ENCODE measurements at places on chromosomes 13 and 19.
A peak's percentile ranks its signal among the peaks of the same experiment; 100 is the strongest.

GRCh38 chr13:50845211-50845610 lies 1.7 kb upstream of the DLEU7 start:
- no peak for DNase-seq

- DNase-seq: peak; percentile 5
These were observed 41.2 kb downstream of the ABCC4 start for GRCh38 chr13:95260031-95260525.

- DNase-seq: no peak
These were observed 519.5 kb downstream of the DCT start for GRCh38 chr13:93959796-93960533.

DNA sequence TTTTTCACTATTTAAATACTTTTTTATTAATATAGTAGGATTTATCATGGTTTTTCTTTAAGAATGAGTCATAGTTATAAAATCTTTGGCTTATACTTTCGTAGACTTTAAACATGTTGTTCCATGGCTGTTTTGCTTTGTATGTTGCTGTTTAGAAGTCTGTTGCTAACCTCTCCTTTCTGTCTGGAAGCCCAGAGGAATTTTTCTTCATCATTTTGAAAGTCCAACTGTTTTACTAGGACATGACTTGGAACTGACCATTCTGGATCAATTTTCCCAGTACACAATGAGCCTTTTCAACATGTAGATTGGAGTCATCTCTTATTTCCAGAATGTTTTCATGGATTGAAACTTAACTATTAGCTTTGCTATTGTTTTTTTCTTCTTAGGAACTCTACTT lies 7.9 kb downstream of the CAB39L start:
- no peak for DNase-seq

DNA sequence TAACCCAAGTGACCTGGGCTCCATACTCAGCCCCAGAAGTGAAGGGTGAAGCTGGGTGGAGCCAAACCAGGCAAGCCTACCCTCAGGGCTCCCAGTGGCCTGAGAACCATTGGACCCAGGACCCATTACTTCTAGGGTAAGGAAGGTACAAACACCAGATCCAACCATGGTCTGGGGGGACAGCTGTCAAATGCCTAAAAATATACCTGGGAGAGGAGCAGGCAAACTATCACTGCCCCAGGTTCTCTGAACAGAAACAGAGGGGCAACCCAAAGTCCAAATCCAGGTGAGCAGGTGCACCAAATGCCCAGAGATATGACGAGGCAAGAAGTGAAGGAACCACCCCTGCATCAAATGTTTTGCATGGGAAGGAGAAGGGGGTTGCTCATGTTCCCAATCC lies 6.1 kb upstream of the CEACAM7 start:
- DNase-seq: no peak

DNA sequence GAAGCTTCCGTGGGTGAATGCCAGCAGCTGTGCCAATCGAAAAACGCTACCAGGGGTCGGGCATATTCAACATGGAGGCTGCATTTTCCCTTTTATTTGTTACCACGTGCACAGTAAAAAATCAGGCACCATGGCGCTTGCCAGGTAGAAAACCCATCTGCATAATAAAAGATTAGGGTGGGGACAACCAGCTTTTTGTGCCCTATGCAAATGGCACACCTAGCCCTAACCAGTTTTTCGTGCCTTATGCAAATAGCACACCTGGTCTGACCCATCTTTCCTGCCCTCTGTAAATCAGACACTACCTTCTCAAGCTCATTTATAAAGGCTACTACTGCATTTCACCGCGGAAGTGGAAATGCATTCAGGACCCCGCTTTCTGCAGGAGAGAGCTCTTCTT lies 62.1 kb upstream of the FREM2 start:
- no peak for DNase-seq

GRCh38 chr13:22099585-22099984 lies 428.7 kb downstream of the FGF9 start:
- DNase-seq: no peak

DNA sequence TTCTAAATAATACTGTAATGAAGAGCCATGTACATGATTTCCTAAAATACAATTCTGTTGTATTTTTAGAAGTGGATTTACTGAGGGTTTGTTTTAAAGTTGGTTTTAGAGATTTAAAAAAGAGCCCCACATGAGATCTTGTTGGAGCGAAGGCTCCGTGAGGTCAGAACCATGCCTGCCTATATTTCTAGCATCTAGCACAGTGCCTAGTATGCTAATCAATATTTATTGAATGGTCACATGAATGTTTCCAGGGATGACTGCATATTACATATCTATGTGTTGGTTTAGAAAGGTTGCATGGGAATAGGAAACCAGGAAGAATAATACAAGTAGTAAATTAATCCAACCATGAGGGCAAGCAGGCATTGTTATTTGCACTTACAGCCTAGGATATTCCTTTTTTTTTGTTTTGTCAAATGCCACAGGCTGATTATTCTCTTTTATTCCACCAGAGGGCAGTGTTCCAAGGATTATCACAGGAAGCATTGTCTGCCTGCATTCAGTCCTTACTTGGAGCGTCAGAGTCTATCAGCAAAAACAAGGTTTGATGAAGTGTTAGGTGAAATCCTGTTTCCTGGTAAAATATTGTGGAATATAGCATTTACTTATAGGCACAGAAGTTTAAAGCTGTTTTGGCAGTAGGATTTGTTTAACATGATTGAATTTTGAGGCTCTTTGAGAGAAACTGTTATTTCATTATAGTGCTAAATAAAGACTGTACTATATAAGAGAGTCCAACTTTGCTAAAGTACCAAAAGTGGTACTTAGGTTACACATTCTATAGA lies 46.8 kb downstream of the COG3 start:
- DNase-seq: peak; percentile 69

GRCh38 chr19:2477141-2477710 lies 1.3 kb downstream of the GADD45B start:
- peak; percentile 34 for DNase-seq

DNA sequence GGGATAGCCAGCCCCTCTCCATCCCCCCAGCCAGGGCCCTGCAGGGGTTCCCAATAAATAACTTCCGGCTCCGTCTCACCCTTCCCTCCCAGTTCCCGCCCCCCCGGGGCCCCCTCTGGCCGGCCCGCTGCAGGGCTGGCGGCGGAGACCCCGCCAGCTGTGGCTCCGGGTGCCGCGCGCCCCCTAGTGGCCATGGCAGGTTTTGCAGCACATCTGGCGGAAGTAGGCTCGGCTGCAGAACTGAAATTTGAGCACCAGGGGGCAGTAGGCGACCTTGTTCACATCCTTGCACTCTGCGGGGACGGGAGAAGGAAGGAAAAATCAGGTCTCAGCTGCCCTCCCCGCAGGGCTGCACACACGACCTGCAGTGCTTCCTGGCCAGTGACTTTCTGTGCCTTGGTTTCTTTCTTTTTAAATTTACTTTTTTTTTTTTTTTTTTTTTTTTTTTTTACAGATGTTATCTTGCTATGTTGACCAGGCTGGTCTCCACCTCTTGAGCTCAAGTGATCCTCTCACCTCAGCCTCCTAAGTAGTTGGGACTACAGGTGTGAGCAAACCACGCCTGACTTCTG lies 3.6 kb upstream of the MYO1F start:
- peak; percentile 85 for DNase-seq

DNA sequence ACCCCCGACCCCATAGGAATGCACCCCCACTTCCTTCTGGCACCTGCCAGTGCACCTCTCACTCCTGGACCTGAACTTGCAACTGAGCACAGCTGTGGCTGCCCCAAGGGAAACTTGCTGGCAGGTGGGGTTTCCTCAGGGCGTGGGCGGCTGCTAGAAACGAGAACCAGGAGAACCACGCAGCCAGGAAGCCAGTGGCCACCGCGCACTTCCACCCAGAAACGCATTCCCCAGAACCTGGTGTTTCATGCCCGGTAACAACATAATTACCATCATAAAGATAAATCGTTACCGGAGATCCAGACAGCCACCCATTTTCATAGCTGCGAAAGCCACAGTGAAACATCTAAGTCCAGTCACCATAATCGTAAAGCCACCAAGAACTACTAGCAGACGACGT lies 75.2 kb upstream of the C13orf46 start:
- DNase-seq: no peak

DNA sequence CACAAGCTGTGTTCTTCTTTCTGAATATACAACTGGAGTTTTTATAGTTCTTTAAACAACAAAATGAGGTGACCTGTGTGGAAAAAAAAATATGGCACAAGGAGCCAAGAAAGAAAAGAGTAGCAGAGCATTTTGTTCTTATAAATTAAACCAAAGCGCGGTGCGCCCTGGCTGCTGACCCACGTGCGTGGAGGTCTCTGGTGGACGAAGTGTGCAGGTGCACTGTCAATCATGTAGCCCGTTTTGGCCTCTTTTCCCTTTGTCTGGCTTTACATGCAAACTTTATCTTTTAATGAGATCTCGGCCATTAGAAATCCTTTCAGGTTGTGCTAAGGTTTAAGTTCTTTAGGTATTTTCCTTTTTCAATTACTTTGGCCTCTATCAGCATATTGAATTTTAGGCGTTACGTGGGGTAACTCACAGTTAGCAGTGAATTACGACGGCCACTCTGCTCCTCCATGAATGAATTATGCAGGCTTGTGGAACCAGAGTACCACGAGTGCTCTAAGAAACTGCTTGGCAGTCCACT lies 443.9 kb upstream of the SLC10A2 start:
- no peak for DNase-seq
